ENCODE measurements at places on chromosomes 4 and X. TPM values are rescaled to one million over a fixed set of nuclear protein-coding genes. Genes with fewer than 3 reads are reported as not detected.

- no peak for DNase-seq
- no peaks in the 10 kb centered on the region for H3K4me1 ChIP-seq
- no peaks in the 10 kb centered on the region for H3K36me3 ChIP-seq
- no peak overlapping the region for H3K4me3 ChIP-seq
- H3K27me3 ChIP-seq: no peaks in the 10 kb centered on the region
- no peak overlapping the region for H3K27ac ChIP-seq
These were observed 123.4 kb downstream of the SPCS3 start for GRCh38 chr4:176443117-176443516.

DNA sequence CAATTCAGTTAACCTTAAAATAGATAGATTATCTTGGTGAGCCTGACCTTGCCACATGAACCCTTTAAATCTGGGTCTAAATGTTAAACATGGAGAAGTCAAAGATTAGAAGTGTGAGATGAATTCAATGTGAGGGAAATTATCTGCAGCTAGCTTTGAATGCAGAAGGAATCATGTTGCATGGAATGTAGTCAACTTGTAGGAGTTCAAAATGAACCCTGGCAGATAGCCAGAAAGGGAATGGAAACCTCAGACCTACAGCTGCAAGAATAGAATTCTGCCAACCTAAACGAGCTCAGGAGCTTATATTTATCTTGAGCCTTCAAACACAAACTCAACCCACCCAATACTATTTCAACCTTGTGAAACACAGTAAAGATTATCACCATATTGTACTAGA is 632.5 kb downstream of the KCTD8 start:
- H3K27ac ChIP-seq: no peak overlapping the region
- no peak overlapping the region for H3K4me3 ChIP-seq
- H3K36me3 ChIP-seq: no peaks in the 10 kb centered on the region
- no peaks in the 10 kb centered on the region for H3K27me3 ChIP-seq
- no peaks in the 10 kb centered on the region for H3K4me1 ChIP-seq
- no peak for DNase-seq

DNA sequence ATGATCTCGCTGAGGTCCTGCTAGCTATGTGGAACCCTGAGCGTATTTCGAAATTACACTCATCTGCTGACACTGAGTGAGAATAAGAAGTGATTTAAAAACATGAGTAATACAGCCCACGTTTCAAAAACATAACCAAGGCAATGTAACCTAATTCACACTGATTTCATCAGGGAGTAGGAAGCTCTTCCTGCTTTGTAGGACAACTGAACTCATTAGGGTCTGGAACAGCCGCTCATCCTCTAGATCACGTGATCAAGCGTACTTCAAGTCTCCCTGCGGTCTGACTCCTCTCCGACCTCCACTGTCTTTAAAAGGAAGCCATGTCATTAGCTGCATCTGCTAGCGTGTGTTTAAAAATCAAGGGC is 138.0 kb downstream of the NSUN7 start:
- H3K36me3 ChIP-seq: peaks cover 19% of the 10 kb centered on the region
- no peak overlapping the region for H3K4me3 ChIP-seq
- H3K27me3 ChIP-seq: no peaks in the 10 kb centered on the region
- H3K4me1 ChIP-seq: no peaks in the 10 kb centered on the region
- no peak for DNase-seq

DNA sequence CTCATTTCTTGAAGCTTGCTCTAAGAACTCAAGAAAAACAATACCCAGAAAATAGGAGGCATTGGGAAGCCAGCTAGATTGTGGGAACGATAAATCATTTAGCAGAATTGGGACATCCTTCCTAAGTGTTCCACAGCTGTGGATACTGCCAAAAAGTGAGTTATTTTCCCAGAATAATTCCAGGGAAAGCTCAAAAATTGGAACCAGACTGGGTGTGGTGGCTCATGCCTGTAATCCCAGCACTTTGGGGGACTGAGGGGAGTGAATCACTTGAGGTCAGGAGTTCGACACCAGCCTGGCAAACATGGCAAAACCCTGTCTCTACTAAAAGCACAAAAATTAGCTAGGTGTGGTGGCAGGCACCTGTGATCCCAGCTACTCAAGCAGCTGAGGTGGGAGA is 68.2 kb upstream of the GK2 start:
- no peaks in the 10 kb centered on the region for H3K27me3 ChIP-seq
- no peaks in the 10 kb centered on the region for H3K36me3 ChIP-seq
- H3K4me3 ChIP-seq: no peak overlapping the region
- H3K4me1 ChIP-seq: no peaks in the 10 kb centered on the region
- DNase-seq: no peak
- H3K27ac ChIP-seq: no peak overlapping the region

GRCh38 chrX:68827256-68827655 is 1.6 kb upstream of the EFNB1 start:
- no peaks in the 10 kb centered on the region for H3K36me3 ChIP-seq
- no peaks in the 10 kb centered on the region for H3K4me1 ChIP-seq
- H3K4me3 ChIP-seq: no peak overlapping the region
- DNase-seq: no peak
- no peak overlapping the region for H3K27ac ChIP-seq

ETNPPL gene
- 15.7 TPM for total RNA-seq

MAGEB2 gene
- not detected for total RNA-seq

S100G gene
- not detected for total RNA-seq

MAGEA2 gene
- not detected for total RNA-seq

Measured in right lobe of liver (tissue), 6 donors.